Skeletal muscle tissue (tissue), 5 donors: ENCODE measurements at places on chromosomes 4 and X. TPM values are rescaled to one million over a fixed set of nuclear protein-coding genes. Genes with fewer than 3 reads are reported as not detected.

Gene FAM184B
- total RNA-seq: 4.2 TPM

Gene KCNE5
- total RNA-seq: 20.4 TPM

Gene IL9R
- not detected for total RNA-seq

Gene IL15
- 6.3 TPM for total RNA-seq

Gene CENPC
- 28.2 TPM for total RNA-seq

Gene ADGRL3
- 59.0 TPM for total RNA-seq

Gene GIMD1
- not detected for total RNA-seq

Gene FLNA
- 331 TPM for total RNA-seq

Gene TLR7
- 2.1 TPM for total RNA-seq

Gene CDS1
- total RNA-seq: 0.52 TPM

Gene HOPX
- total RNA-seq: 15.7 TPM
